ENCODE measurements at places on chromosomes 6 and 20. TPM values are rescaled to one million over a fixed set of nuclear protein-coding genes. Genes with fewer than 3 reads are reported as not detected.

Gene GOPC
- 18.2 TPM for total RNA-seq

GRCh38 chr20:25284131-25284601 lies 36.3 kb downstream of the PYGB start:
- H3K4me1 ChIP-seq: peaks cover 3% of the 10 kb centered on the region
- DNase-seq: no peak
- no peak overlapping the region for H3K27ac ChIP-seq
- H3K36me3 ChIP-seq: no peaks in the 10 kb centered on the region

DNA sequence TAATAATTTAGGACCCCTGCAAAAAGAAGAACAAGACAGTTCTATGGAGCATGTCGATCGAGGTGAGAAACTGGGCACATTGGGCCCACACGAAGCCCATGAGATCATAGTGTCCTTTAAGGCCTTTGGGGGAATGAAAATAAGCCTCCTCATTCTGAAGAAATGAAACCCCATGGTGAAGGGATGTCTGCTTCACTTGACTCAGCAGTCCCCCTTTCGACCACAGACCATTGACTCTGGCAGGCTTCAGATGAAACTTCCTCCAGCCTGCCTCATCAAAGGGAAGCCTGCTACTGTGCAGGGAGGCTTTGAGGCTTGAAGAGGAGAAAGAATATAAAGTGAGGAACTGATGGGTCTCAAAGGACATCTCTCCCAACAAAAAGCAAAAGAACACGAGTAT lies 144.2 kb upstream of the FBXL4 start:
- no peaks in the 10 kb centered on the region for H3K36me3 ChIP-seq
- no peak overlapping the region for H3K27ac ChIP-seq
- no peaks in the 10 kb centered on the region for H3K27me3 ChIP-seq
- no peak overlapping the region for H3K4me3 ChIP-seq

- peaks cover 27% of the 10 kb centered on the region for H3K4me1 ChIP-seq
- no peak overlapping the region for H3K27ac ChIP-seq
- DNase-seq: no peak
- H3K4me3 ChIP-seq: no peak overlapping the region
- H3K27me3 ChIP-seq: no peaks in the 10 kb centered on the region
These were observed 2.5 kb downstream of the ZSCAN26 start for GRCh38 chr6:28269492-28269891.
